Glutamatergic neuron (in vitro differentiated cells): ENCODE measurements at places on chromosomes 2 and 18. TPM values are rescaled to one million over a fixed set of nuclear protein-coding genes. Genes with fewer than 3 reads are reported as not detected.

The ATIC gene
- total RNA-seq = 51.5 TPM

The ZAP70 gene
- 1.3 TPM for total RNA-seq

The DSC3 gene
- total RNA-seq = 0.47 TPM

The ERMN gene
- not detected for total RNA-seq

The RESP18 gene
- not detected for total RNA-seq

The REG3A gene
- total RNA-seq = not detected

- no peak for DNase-seq
These were observed 105.9 kb downstream of the TMX3 start for GRCh38 chr18:68608851-68609490.

DNA sequence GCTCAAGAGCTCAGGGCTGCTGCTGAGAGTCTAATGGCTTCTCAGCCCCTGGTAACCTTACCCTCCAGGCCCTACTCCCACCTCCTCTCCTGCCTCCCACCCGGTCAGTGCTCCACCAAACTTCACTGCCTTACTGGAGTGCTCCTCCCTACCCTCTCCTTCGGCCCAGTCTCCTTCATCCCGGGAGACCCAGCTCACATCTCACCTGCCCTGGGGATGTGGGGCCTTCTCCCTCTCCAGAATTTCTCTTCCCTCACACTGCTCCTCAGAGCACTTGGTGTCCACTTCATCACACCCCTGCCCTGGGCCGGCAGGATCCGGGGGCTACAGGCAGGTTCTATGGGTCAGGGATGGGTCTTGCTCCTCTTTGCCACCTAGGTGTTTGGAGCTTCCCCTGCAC, 21.6 kb downstream of the PTPN18 start:
- DNase-seq = no peak

GRCh38 chr2:190158798-190159434, 96.4 kb upstream of the MSTN start:
- no peak for DNase-seq

DNA sequence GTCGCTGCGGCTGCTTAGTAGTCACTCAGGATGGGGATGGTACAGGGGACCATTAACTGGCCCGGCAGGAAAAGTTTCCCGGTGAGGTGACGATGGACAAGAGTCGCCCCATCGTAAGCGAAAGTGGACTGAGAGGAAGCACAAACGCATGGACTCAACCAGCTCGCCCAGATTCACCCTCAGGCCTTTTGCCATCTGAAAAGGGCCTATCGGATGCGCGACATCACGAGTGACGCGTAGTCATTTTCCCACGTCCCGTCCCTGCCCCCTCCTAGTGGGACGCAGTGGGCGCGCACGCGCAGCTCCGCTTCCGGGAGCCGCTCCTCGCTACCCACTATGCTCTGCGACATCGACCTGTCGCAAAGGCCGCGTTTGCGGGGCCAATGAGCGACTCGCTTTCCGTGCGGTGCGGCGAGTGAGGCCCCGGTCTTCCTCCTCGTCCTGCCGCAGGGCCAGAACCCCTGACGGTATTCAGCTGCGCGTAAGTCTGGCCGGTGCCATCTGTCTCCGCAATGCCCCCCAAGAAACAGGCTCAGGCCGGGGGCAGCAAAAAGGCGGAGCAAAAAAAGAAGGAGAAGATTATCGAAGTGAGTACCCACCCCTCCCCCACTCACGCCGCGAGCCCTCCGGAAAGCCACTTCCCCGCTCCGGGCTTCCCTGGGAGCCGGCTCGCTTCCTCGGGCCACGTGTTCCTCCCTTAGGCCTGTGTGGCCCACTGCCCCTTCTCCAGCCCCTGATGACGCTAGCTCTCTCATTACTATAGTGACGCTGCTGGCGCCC, at the start of gene ZC3H15:
Gene ZC3H15, plus strand, starts transcription at position 390 of the 780 bp plus-strand sequence. Its CDS starts 123 bp downstream, at position 513.
- DNase-seq = peak; percentile 97

DNA sequence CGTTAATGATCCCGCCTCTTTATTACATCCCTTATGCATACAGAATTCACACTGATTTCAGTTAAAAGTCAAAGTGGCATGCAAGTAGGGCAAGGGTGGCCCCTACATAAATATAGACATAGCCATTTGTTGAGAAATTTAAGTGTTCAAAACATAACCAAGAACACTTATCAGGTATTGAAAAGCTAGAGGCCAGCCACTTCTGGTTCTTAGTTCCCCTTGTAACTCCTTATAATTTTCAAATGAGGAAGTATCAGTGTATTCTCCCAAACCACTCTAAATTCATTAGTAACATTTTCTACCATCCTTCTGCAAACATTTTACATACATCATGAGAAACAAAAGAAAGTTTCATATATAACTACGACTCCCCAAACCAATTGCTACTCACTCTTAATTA, 5.8 kb upstream of the ARL5A start:
- DNase-seq = no peak

DNA sequence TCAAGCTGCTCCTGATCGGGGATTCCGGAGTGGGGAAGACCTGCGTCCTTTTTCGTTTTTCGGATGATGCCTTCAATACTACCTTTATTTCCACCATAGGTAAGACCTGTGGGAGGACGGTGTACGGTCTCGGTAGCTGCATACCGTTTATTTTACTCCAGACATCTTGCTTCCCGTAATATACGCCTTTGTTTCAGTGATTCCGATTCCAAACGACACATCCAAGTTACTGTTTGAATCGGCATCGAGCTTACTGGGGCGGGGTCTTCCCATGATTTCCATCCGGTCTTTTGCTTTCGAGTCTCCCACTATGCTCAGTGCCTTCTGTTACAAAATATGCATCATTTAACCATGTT, 731 bp downstream of the RAB10 start:
- no peak for DNase-seq

DNA sequence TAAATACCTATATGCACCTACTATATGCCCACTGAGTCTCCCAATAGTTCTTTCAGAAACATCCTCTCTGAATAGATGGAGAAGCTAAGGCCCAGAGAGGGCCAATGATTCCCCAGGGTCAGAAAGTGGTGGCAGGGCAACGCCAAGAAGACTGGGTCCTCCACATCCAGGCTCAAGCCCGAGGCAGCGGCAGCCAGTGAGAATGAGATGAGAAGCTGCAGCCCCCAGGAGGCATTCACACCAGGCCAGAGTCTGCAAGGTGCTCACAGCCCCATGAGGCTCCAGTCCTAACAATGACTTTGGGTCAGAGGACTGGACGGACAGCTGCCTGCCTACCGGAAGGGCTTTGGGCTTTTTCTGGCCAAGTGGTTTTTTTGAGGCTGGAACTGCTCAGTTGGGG, 3.5 kb downstream of the TEX261 start:
- no peak for DNase-seq
